Stimulated activated CD4-positive, alpha-beta T cell treated with anti-CD3 and anti-CD28 coated beads, Interleukin-1b, Interleukin-23, amount 100 ng/mL, for 1 hour (primary cell): ENCODE measurements at places on chromosomes 5 and 9.

DNA sequence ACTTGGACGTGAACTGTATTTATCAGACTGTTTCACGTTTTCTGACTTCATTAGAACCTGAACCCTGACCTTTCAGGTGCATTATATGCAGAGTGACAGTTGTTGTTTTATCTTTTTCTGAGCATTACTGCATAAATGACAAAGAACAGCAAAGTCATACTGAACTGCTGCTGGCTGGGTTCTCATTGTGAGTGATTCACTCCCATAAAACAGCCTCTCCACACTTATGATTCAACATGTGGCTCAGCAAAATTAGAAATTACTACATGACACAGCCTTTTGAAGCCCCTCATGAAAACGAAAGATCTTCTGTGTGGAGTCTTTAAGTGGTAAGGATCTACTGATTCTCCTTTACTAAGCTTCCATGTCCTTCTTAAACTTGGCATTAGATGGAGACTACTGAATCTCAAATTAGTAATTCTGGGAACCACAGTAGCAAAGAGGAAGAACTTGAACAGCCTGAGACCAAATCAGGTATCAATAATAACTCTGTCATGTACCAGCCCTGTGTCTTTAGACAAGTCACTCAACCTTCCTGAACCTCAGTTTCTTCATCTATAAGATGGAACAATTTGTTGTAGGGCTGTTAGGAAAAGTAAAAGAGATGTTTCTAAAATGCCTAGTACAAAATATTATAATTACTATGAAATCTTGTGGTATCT, 172.3 kb upstream of the GNA14 start:
- no peak for DNase-seq

GRCh38 chr9:78510035-78510434, 213.1 kb downstream of the PSAT1 start:
- no peak for DNase-seq

GRCh38 chr5:167402671-167403070, 888.8 kb upstream of the WWC1 start:
- DNase-seq = no peak

DNA sequence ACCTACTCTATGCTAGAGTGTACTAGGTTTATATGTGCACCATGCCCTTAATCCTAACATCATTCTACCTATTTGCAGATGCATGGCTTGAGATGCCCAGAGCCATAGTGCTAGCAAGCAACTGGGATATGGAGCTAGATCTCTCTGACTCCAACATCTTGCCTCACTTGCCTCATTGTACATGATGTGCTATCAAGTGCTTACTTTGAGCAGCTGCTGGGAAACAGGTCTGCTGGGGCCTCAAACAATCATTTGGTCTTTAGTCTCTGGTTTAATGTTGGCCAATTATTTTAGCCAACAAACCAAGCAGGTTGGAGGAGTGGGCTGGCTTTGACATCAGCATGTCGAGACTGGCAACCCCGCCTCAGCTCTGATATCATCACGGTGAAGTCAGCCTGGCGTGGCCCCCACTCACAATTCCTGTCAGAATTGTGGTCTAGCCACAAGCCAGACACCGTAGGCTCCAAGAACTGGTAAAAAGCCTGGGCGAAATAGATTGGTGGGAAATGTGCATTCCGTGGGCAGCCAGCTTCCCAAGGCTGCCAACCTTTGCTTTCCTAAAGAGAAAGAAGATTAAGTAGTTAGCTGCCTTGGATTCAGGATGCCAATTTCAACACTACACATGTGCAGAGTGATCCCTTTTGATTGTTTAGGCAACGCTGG, 21.1 kb upstream of the GAS1 start:
- DNase-seq = no peak

- DNase-seq = no peak
Observed at GRCh38 chr9:14532456-14533115, 160.6 kb downstream of the ZDHHC21 start.

DNA sequence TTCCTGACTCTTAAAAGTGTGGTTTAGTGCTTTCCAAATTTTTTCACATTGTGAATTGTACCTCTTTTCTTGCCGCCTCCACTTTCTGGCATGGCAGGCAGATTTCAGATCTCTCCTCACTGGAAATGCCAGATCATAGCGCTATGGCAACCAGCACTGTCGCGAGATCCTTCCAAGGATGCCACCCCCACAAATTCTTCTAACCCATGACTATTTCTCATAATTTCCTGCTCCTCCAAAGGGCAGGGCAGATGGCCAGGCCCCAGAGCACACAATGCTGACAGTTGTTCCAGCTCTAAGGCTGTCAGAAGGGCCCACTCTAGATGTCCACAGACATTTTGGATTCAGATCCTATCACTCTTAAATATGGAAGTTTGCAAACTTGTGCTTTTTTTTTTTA, 446.2 kb upstream of the RIOK2 start:
- no peak for DNase-seq
